ENCODE measurements at places on chromosomes 1 and 21.

DNA sequence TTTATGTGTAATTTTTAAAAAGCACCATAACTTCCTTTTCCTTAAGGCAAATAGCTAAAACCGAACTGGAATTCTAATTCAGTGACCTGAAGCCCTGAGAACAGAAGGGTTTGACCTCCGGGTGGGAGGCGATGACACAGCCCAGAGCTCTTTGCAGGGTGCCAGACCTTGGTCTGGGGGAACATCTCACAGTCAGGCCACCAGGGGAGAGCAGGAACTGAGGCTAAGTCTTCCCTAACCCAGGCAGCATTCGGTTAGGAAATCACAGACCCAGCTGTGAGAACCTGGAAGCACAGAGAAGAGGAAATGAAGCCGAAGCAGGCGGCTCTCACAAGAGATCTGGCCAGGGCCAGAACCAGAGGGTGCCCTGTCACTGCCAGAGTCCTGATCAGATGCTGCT is 444.8 kb downstream of the TTLL7 start:
- DNase-seq: no peak

GRCh38 chr1:228900886-228901392 is 165.7 kb downstream of the RHOU start:
- DNase-seq: no peak

- no peak for DNase-seq
Measured at GRCh38 chr1:64594446-64594845, 124.5 kb downstream of the CACHD1 start.

GRCh38 chr1:152786077-152786476 is at the start of gene LCE1E:
TSS of gene LCE1E (plus strand) at chr1:152786257. CDS start at chr1:152787300, 1,043 bp downstream.
- no peak for DNase-seq

DNA sequence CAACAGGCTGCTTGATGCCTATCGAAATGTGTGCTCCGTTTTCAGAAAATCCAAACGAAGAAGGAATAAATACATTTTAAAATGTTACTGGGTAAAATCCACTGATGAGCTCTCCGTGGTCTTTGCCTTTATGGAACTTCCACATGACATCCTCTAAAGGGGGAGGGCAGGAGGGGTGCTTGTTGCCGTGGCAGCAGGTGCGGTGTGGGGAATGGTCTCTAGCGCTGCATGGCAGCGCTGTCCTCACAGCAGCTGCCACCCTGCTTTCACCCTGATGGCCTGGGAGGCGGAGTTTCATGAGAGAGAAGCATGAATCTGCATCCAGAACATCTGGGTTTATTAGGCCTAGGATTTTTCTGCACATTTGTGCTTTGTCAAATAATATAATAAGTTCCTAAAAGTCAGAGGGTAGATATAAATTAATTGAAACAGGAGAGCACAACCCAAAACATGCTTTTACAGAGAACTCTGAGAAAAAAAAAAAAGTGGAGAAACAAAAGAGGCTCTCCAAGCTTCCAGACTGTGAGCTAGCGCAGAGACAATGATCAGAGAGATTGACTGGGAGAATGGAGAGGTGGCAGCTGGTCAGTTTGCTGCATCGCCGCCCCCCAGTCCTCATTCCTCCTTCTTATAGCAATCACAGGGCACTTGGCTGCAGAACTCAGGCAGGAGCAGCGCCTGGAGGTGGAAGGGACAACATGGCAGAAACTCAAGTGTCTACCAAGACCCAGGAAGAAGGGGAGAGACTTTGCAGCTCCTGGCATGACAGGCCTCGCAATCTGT is 228.6 kb downstream of the DSCAM start:
- no peak for DNase-seq

DNA sequence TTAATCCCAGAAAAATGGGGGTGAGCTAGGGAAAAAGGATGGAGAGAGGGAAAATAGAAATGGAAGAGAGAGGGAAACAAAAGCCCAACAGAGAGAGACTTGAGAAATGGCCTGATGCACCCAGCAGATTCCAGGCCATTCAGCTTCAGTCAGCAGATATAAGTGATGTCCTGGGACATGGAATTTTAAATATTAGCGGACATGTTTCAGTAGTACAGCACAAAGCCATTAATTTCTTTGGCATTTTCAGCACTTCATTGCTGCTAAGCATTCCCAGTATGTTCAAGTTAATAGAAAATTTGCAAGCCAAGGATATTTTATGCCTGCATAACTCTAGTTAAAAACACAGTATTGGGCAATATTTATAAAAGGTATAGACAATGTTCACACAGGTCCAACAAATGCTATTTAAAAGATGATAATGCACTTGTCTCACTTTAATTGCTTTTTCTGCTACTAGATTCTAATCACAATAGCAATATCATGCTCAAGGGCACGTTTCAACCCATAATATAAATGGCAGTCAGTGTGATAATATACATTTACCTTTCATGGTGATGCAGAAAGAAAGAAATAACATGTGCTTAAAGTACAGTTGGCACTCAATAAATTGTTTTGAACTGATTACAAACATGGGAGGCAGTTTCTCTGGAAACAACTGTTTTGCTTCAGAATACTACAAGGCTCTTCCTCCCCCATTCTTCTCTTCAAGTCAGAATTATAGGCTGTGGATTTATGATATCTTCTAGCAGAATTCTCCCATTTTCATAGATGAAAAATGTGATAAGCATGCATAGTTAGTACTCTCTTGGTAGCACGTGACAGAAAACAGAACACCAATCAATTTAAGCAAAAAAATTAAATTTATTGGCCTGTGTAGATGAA is 108.1 kb upstream of the MAGI3 start:
- no peak for DNase-seq

GRCh38 chr1:50454911-50455310 is 31.7 kb upstream of the DMRTA2 start:
- DNase-seq: no peak

DNA sequence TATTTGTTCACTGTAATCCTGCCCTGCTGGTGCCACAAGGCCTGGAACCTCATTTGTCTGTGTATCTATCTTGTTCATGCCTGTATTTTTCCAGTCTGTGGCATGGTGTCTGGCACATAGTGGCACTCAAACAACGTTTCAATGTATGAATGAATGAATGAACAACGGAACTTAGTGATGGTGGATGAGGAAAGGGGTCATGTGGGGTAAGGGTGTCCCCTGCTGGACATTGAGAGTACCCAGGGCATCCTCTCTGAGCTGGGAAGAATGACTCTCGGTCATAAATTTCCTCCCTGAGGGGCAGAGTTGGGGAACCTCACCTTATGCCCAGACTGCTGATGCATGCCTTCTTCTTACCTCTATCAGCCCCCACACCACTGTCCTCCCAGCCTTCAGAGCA is 18.9 kb upstream of the ZNF683 start:
- no peak for DNase-seq

DNA sequence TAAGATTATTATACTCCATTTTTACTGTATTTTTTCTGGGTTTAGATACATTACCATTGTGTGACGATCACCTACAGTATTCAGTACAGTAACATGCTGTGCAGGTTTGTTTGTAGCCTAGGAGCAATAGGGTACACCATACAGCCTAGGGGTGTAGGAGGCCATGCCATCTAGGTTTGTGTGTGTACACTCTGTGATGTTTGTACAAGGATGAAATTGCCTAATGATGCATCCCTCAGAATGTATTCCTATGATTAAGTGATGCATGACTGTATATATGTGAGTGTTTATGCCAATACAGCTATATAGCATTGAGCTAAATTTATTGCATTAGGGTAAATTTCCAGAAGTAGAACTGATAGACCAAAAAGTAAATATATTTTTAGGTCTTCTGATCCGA is 23.3 kb downstream of the TUFT1 start:
- DNase-seq: no peak
